ENCODE measurements at places on chromosomes 1 and 21.

GRCh38 chr1:237791592-237791991 lies 99.1 kb downstream of the ZP4 start:
- DNase-seq = no peak

DNA sequence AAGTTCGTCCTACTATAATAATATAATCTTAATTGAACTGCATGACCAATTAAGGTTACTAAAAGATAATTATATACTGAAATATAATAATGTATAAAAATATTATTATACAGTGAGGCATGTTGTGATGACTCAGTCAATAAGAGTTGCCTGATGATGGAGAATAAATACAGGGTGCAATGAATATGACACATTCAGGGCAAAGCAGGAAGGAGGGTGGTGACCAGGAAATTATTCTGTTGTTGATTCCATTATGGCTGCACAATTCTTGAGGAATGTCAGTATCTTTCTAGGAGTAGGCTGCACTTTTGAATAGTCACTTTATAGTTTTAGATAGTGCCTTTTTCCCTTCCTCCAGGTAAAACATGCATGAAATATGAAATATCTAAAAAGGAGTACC lies 46.4 kb upstream of the RGS21 start:
- DNase-seq = no peak

DNA sequence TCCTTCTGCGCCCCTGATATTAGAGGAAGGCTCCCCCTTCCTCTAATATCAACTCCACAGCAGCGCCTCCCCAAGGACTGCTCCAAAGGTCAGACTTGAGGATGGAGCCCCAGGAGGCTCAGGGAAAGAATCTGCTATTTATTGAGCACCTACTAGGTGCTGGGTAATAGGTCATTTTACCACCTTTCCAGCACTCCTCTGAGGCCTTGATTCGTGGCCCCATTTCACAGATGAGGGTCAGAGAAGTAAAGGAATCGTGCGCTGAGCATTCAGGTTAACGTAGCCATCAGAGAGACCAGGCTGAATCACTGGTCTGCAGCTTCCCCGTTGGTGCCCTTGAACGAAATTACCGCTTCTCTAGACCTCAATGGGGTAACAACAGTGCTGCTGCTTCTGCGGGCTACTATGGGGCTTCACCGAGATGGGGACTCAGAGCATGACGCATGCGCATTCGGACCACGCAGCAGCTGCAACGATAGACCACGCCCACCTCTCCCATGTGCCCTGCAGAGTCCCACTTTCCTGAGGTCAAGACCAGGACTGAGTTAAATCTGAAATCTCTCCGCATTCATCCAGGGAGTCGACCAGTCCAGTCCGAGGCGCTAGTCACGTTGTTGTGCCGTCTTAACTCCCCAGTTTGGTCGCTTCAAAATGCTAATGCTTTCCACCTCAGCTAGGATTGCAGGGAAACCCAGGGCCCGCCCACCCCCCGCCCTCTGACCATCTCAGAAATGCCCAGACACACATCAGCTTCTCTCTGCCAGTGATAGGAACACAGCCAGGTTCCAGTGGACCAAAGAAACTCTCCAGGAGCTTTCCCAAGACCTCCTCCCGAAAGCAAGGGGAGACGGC lies 12.9 kb downstream of the CAMK2N1 start:
- DNase-seq = no peak

DNA sequence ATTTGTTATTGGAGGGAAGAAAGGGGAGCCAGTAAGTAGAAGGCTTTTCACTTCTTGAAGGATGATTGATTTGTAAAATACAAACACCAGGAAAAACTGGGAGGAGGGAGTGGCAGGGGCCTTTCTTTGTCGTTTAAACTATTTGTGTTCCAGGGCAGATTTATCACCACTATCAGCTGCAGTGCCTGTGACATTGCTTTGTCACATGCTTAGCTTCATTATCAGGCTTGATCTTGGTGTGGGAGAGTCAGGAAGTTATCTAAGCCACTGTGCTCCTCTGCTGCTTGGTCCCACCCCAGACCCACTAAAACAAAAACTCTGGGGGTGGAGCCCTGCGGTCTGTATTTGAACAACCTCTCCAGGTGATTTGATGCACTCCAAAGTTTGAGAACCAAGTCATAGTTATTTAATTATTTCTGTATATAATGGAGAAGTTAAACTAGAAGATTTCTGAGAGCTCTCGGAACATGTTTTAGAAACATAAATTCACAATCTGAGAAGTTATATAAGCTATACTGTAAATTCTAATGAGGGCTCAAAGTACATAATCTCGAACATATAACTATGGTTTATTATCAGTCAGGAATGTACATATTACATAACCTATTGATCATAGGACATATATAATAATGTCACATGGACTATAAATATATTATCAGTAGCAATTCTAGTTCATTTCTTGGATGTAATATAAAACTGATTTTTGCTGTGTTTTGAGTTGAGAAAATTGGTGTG lies 87.9 kb downstream of the CDC14A start:
- DNase-seq = peak; percentile 72

- no peak for DNase-seq
Observed at GRCh38 chr1:67270541-67270940, 37.1 kb upstream of the IL12RB2 start.

All from activated gamma-delta T cell treated with Interleukin-2 at 50 U/mL for 16 hours (primary cell).